ENCODE measurements at places on chromosomes 16 and 17.

GRCh38 chr16:88045820-88046303 lies 94.6 kb downstream of the BANP start:
- DNase-seq, result no peak

GRCh38 chr17:82691714-82692113 lies 6.8 kb downstream of the RAB40B start:
- DNase-seq, result no peak

- DNase-seq, result no peak
Observed at GRCh38 chr16:24491731-24492130, 47.6 kb upstream of the RBBP6 start.

DNA sequence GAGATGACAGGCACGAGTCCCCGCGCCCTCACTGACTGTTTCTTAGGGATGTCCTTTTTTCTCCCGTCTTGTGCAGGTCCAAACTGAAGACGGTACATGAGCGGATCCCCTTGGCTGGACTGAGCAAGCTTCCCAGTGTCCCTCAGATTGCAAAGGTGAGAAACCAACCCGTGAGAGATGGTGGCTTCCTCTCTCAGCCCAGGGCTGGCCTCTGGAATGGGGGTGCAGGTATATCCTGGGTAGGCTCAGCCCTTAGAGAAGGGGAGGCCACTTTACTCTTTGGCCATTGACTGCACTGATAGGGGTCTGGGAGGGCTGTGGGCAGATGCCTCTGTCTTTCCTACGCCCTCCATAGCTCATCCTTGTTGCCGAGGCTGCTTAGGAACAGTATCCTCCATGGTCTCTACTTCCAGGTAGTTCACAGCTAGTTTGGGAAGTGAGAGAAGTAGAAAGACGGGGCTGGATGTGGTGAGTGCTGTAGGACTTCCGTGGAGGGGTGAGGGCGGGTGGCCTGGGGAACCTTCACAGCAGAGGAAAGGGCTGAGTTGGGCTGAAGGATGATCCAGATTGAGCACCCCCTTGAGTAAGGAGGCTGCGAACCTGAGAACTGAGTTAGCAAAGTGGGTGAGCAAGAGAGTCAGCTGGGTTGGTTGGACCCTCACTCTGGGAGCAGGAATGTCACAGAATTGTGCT lies 83.0 kb downstream of the OR1D5 start:
- no peak for DNase-seq

- no peak for DNase-seq
Observed at GRCh38 chr16:4935241-4935855, 1.6 kb downstream of the PPL start.

GRCh38 chr16:17461951-17462729 lies 8.6 kb downstream of the XYLT1 start:
- DNase-seq, result no peak

DNA sequence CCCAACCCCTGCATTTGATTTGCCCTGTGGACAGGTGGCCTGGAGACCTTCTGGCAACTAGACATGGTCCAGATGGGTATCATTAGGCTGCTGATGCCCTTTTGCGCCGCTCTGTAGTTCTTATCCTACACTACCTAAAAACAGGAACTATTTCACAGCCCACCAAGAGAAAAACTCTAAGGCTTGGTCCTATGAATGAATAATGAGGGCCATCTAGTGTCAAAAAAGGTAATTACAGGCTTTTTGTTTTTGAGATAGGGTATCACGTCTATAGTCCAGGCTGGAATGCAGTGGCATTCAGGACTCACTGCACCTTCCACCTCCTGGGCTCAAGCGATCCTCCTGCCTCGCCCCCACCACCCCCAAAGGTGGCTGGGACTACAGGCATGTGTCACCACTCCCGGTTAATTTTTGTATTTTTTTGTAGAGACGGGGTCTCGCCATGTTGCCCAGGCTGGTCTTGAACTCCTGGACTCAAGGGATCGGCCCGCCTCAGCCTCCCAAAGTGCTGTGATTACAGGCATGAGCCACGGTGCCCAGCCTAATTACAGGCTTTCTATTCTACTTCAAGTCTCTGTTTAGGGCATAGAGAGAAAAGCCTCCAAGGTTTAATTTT lies 20.9 kb downstream of the COIL start:
- peak; percentile 29 for DNase-seq

DNA sequence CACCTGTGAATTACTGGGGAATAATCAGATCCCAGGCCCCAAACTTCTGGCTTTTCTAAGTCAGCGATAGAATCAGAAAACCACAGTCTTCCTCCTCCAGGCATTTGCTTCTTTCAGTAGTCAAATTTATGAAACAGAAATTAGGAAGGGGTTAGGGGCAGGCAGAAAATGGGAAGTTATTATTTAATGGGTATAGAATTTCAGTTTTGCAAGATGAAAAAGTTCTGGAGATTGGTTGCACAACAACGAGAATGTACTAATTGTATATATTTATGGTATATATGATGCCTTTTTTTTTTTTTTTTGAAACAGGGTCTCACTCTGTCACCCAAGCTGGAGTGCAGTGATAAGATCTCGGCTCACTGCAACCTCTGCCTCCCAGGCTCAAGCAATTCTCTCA lies 23.5 kb downstream of the ORC6 start:
- no peak for DNase-seq

DNA sequence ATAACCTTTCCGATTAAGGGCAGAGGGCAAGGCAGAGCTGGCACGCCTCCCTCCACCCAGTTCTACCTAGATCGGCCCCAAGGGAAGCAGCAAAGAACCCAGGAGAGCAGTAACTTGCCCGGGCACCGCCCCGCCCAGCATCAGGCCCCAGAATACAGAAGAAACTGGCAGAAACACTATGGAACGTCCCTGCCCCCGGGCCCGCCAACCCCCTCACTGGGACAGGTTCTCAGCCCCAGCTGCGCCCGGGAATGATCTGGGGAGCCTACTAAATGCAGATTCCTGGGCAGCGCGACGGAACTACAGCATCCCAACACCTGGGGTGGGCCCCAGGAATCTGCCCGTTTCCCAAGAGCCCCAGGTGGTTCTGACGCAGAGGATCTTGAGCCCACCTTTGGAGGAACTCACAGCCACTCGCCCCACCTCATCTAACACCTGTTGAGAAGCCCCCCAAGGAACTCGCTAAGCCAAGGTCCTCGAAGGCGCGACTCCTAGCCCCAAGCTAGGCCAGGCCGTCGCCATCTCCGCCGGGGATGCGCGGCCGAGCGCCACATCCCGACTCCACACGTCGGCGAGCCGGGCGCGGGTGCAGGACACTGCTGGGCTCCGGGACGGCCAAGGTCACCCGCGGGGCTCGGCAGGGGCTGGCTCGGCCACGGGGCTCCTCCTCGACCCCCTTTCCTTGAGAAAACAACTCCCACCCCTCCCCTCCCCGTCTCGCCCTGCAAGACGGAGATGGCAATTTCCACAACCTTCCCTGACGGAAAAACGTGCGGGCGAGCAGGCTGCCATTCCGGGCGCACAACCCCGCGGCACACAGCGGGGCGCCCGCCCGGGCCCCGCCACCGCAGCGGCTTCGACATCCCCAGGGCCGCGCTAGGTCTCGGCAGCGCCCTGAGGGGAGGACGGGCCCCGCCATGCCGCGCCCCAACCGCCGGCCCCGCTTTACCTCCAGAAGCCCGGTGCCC lies 913 bp downstream of the CDIP1 start:
- DNase-seq, result no peak

DNA sequence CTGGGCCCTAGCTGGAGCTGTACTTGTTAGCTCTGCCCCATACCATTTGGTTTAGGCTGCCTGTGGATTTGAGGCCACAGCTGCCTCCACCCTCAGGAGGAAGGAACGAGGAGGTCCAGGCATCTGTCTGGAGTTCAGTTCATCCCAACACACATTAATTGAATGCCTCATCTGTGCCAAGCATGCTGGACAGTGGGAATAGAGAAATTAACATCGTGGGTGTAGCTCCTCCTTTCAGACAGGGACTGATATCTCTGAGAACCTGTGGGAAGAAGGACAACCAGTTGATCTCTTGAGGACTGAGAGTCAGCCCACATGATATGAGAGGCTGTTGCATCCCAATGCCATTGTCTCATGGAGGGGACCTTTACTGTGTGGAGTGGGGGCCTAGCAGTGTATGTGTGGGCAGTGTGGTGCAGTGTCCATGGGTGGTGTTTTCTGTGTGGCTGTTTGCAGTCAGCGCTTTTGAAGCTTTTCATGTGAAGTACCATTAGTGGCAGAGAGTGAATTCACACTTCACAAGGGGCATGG lies 29.4 kb upstream of the DDX52 start:
- DNase-seq, result no peak

GRCh38 chr17:34275881-34276280 lies 5.9 kb downstream of the CCL7 start:
- no peak for DNase-seq
